Muscle of back (tissue), 13 donors: ENCODE measurements at places on chromosomes 2 and 18. TPM values are rescaled to one million over a fixed set of nuclear protein-coding genes. Genes with fewer than 3 reads are reported as not detected.

DNA sequence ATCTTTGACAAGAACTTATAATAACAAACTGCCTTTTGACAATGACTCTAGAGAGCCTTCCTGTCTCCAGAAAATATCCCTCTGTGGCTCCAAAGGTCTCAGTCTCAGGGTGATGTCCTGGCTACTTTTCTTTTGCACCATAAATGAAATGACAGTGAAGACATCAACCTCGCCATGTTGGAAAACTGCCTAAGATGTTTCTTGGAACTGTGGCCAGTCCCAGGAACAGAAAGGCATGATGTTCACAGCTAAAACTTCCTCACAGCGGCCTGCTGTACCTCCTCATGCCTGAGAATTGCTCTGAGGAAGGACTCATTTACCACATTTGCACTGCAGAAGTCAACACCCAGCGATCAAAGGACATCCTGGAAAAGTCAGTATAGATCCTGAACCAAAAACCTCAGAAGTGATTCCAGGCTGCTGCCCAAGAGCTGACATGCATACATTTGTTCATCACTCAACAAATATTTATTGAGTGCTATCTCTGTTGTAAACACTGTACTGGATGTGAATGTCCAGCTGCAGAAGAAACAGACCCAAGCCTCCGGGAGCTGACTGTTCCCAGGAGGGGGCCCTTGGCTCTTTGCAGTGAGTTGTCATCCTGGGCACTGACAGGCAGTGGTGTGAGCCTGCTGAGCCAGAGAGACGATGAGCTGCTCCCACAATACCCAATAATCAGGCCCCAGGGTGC lies 64.3 kb upstream of the ACSL3 start:
- DNase-seq = no peak

GRCh38 chr2:112821142-112821541 lies 15.4 kb downstream of the IL1B start:
- DNase-seq = no peak

DNA sequence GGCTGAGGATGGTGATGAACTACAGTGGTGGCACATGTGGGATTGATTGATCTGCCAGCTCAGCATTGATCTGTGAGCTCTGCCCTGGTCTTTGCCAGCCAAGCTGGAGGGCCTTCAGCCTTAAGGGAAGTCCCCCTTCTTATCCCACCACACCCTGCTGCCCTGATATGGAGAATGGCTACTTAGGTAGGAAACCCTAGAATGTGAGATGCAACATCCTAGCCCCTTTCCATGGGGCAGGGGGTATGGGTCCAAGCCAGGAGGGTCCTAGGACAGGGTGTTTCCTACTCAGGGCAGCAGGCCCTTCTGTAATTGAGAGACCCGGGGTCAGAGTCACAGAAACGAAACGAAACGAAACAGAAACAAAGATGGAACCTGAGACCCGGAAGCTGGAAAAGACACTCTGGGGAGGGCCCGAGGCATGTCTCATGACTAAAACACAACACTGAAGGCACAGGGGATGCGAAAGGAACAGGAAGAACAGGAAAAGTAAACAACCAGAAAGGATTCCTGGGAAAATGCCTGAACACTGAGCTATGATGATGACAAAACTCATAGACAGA lies 16.9 kb upstream of the SULT1C2 start:
- DNase-seq = peak; percentile 56

CETN1 gene
- not detected for polyA plus RNA-seq

DNA sequence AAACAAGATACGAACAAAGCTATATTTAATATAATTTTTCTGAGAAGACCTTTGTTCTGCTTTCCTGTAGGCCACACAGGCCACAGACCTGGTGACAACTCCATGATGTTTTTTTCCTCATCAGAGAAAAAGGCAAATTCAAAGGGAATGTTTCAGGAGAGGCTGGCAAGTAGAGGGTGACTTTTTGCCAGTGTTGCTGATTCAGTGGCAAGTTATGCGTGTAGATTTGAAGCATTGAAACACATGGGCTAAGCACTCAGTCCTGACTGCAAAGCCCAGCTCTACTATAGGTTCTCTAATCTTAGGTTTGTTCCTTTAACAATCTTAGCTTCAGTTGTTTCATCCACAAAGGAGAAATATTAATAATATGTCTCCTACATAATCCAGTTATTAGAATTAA lies 499.8 kb downstream of the SUCLG1 start:
- DNase-seq = no peak

- DNase-seq = no peak
Observed at GRCh38 chr2:457792-458424, 170.0 kb upstream of the ALKAL2 start.

DNA sequence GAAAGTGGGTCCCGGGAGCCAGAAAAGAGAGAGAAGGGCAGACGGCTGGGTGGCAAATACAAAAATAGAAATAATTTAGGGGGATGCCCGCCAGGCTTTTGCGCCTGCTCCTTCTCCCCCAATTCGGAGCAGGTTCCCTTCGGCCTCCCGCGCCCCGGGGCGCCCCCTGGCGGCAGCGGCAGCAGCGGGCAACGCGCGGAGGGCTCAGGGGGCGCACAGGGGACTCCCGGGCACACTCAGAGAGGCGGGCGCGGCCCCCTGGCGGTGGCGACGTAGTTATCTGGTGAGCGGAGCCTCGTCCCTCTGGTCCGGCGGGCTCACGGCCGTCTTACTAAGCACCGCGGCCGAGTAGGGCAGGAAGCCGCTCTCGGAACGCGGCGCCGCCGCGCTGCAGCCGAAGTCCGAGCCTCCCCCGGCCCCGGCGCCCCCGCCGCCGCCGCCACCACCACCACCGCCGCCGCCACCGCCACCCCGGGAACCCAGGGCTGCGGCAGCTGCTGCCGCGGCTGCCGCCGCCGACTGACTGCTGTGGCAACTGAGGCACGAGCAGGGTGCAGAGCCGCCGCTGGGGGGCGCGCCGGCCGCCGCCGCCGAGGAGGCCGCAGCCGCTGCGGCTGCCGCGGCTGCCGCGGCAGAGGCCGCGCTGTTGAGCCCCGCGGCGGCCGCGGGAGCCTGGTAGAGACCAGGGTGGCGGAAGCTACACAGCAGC lies 3.8 kb downstream of the EVX2 start:
- DNase-seq = no peak

OR6B2 gene
- polyA plus RNA-seq = not detected

- DNase-seq = no peak
Observed at GRCh38 chr2:179021258-179021657, 28.7 kb downstream of the CCDC141 start.

LCT gene
- not detected for polyA plus RNA-seq

CGREF1 gene
- polyA plus RNA-seq = 3.1 TPM

DNA sequence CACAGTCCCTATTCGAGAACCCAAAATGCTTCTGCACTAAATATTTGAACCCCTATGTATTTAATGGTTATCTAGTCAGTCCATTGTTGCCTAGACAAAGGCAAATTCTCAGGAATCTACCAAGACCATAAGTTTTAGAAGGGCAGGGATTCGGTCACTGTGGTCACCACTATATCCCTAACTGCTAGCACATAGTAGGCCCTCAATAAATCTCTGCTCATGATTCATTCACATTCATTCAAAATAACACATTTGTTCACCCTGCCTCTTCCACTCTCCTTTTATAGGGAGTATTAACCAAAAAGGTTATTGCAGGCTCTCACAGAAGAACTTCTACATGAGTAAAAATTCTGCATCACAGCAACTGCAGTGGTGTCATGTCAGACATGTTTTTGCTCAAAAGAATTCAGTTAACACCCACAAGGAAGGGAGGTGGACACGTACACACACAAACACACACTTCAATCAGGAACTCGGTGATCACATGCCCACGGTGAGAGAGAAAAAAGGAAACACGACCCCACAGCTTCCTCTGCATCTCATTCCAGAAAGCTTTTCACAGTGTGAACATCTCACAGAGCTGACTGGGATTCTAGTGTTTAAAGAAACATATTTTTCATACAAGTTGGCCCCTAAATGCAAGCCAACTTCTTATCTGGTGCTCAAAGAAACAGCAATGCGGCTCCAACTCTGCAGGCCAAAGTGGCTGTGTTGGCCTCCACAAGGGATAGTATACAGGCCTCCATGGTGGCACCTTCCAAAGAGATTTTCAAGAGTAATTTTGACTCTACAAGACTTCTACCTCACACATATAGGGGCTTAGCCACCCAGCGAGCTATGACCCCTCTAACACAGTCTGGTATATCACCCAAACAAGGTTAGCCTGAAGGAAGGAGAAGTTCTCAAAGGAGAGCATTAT lies 98.0 kb downstream of the ANKRD44 start:
- DNase-seq = no peak

DNA sequence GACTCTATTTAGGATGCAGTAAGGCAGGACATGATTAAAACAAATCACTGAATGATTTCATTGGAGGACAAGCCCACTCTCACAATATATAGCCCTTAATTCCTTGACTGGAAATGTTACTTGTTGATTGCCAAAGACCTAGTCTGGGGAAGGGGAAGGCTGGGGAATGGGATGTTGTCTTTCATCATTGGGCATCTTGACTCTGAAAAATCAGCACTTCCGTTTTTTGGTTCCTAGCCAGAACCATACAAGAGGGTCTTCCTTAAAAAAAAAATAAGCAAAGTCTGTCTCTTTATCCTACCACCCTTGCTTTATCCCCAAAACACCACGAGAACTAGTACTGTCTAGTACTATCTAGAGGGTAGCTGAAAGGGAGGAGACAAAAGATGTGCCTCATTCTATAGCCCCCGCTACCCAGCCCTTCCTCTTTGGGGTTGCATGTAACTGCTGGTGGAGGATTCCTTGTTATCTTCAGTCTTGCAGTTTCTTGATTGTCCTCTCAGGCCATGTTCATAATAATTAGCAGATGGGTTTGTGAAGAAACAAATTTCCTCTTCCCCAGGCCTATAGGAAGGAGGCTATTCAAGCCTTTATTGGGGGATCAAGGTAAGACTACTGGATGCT lies 55.8 kb downstream of the NEMP2 start:
- DNase-seq = no peak

RNF138 gene
- 32.7 TPM for polyA plus RNA-seq

- DNase-seq = no peak
Observed at GRCh38 chr2:109638795-109639194, 24.6 kb downstream of the SOWAHC start.

DNA sequence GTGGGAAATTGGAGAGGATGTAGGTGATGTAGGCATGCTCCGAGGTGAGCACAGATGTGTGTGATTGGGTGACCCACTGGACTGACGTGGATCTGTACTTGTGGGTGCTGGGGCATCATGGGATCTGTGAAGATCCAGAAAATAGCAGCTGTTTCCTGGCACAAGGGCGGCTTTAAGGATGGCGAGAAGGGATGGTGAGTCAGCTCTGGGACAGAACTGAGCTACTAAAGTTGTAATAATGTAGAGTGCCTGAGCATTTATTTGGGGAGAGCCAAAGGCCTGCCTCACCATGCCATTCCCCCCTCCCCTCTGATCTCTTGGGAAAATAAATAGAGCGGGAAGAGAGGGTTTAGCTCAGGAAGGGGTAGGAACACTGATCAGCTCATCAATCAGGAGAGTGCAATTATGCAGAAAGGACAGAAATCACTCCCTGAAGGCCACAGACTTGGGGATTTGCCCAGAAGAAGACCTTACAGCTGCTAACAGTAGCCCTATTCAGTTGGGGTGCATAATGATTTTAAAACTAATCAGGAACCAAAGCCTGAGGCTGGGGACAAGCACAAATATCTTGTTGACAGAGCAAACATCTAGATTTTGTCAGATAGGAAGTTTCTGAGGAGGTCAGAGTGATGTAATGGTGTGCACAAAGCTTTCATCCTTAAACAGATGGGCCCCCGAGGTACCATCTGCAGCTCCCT lies 30.3 kb downstream of the TANC1 start:
- DNase-seq = no peak

DNA sequence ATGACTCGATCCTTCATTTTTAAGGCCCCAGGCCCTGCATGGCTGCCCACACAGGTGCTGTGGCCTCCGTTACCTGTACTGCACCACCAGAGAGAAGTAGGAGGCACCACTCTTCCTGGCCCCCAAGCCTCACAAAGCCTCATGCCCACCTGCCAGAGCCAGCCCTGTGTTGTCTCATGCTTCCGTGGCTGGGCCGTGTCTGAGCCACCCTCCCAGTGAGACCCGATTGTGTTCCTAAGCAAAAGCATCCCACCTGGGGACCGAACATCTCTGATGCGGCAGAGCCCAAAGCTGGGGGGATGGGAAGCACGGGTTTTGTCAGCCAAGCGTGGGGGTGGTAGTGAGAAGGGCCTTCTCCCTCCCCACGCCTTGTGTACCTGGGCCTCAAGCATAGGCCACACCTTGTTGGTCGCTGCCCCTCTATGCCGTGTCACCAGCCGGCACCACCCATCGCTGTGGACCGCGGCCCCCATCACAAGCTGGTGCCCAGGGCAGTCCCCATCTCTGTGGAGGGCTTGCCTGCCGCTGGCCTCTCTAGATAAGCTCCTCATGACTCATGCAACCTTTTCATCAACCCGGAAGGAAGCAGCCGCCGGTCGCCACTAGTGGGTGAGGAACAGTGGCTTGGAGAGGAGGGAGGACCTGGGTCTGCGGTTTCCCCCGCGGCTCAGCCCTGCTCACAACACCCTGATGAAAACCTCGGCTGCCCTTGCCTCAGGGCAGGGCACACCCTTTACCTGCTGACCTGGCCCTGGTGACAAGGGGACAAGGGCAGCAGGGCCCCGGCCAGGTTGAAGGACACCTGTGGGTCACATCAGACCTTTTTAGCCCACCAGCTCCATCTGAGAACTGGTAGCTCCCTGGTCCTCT lies 2.7 kb upstream of the RNPEPL1 start:
- no peak for DNase-seq

- DNase-seq = no peak
Observed at GRCh38 chr2:200288670-200289429, 17.6 kb upstream of the SPATS2L start.

GRCh38 chr2:176117823-176118371 lies 1.3 kb downstream of the HOXD10 start:
- DNase-seq = no peak

GRCh38 chr2:155215037-155215707 lies 516.7 kb downstream of the KCNJ3 start:
- no peak for DNase-seq

- DNase-seq = no peak
Observed at GRCh38 chr2:75268112-75268511, 68.8 kb upstream of the TACR1 start.

GRCh38 chr2:169173876-169174275 lies 104.5 kb downstream of the DHRS9 start:
- no peak for DNase-seq

PTPRM gene
- polyA plus RNA-seq = 99.9 TPM
